ENCODE measurements at places on chromosomes 16 and 17.

- DNase-seq = peak; percentile 43
Measured at GRCh38 chr17:2053380-2054261, 1.3 kb upstream of the HIC1 start.

DNA sequence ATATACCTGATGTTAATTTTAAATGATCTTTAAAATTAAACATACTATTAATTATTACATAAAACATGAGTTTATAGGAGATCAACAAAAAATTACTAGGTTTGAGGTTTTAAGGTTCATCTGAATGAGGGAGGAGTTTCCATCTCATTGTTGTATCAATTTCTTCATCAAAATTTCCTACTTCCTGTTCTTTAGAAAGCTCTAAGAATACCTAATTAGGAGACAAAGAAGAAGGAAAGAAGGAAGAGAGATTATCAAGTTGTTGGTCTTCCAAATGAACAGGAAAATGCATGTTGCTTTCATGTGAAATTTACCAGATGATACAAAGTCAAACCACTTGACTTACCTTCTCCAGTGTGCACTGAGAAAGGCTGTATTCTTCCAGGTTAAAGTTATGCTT is 18.1 kb upstream of the ABCA9 start:
- DNase-seq = no peak

GRCh38 chr17:2076087-2076984 is 21.4 kb downstream of the HIC1 start:
- DNase-seq = no peak

DNA sequence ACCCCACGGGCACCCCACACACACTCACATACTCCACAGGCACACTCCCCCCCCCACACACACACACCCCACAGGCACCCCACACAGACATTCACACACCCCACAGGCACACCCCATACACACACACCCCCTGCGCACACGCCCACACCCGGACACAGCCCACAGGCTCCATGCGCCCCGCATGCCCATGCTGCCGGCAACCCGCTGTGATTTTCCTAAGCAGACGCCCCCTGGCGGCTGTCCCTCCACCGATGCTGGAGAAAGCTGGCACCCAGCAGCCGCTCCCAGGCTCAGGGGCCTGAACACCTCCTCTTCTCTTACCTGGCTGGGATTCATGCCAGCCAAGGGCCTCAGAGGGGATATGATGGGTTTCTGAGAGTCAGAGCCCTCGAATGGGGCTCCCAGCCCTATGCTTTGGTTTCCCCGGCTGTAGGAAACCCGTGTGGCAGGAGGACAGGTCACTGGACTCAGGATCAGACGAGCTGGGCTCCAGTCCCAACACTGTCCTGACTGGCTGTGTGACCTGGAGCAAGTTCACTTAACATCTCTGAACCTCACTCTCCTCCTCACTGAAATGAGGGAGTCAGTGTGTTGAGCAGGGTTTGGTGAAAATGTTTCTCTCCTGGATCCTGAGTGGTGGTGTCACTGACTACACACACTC is 19.6 kb upstream of the TNFRSF13B start:
- DNase-seq = peak; percentile 36

DNA sequence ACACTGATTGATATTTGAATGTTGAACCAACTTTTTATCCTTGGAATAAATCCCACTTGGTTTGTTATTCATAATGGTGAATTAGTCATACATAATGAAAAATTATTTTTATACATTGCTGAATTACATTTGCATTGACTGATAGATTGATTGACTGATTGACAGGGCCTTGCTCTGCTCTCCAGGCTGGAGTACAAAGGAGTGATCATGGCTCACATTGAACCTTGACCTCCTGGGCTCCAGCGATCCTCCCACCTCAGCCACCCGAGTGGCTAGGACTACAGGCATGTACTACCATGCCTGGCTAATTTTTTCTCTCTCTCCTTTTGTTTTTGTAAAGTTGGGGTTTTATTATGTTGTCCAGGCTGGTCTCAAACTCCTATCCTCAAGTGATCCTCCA is 97.8 kb downstream of the ARHGAP44 start:
- DNase-seq = no peak

- no peak for DNase-seq
Measured at GRCh38 chr17:62644487-62645173, 17.2 kb downstream of the MRC2 start.

- DNase-seq = peak; percentile 51
Measured at GRCh38 chr17:83079352-83079747, at the start of gene METRNL. Gene METRNL, plus strand, starts transcription at chr17:83079609. Its CDS starts 207 bp downstream, at chr17:83079816.

GRCh38 chr16:58011652-58012051 is 10.4 kb downstream of the USB1 start:
- DNase-seq = no peak

GRCh38 chr16:11708421-11708820 is 34.2 kb downstream of the TXNDC11 start:
- DNase-seq = no peak

DNA sequence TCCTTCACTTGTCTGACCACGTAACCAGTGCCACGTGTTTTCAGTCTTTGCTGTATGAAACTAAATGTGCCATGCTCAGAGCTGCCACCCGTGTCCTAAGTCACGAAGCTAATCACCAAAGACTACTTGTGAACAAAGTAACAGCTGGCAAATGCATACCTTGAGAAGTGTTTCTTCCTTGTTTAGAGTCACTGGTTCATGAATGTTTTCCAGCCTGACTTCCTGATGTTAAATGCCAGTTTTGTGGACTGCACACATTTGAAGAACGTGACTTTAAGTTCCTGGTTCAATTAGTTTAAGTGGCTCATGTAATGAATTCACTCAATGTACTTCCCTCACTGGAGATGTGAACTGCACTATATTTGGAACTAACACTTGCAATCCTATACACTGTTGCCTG is 19.9 kb upstream of the KPNB1 start:
- no peak for DNase-seq

DNA sequence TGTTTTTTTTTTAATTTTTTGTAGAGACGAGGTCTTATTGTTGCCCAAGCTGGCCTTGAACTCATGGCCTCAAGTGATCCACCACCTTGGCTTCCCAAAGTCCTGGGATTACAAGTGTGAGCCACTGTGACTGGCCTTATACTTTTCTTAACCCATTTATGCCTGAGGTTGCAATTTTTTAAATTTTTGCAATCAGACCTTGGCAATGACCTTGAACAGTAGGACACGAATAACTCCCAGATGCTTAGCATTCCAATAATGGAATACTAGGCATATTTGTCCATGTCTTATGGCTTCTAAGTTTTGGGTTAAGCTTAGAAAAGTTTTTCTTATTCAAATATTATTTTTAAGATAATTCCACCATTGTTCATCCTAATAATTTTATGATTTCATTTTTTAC is 28.3 kb upstream of the TMEM97 start:
- DNase-seq = no peak

GRCh38 chr17:7862692-7863437 is 5.1 kb downstream of the CYB5D1 start:
- DNase-seq = peak; percentile 15

- DNase-seq = no peak
Measured at GRCh38 chr17:10652984-10653659, 4.0 kb downstream of the MYH3 start.

GRCh38 chr16:1335996-1336395 is 2.6 kb downstream of the BAIAP3 start:
- no peak for DNase-seq

Measured in GDM1 (cell line).